Hippocampal formation (tissue), 2 donors: ENCODE measurements at places on chromosomes 7 and 10.

- DNase-seq = no peak
These were observed 23.4 kb upstream of the ABCB4 start for GRCh38 chr7:87498893-87499292.

- DNase-seq = no peak
These were observed 85.5 kb downstream of the TBXAS1 start for GRCh38 chr7:139914306-139915267.

DNA sequence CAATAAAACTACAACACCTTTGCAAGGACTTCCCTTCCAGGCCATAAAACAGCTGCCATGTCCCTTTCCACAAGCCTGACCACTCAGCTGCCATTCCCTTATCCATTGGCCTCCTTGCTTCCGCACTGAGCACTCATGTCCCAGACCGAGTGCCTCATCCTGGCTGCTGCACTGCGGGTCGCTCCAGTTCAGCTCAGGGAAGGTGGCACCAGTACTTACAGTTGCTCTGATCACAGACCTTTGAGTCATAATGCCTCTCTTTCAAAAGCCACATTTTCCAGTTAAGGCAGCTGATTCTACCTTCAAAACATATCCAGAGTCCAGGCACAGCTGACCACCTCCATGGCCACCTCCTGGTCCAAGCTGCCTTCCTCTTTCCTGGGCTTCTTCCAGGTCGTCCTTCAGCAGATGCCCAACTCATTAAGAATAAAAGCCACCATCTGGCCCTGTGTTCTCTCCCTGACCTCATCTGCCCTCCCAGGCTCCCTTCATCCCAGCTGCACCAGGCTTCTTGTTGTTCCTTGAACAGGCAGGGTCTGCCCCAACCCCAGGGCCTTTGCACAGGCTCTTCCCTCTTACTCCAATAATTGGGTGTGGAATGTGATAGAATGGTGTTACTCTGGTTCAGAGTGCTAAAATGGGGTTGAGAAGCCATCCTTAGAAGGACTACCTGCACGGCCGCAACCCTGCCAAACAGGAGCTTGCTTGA, 64.5 kb downstream of the RAMP3 start:
- DNase-seq = no peak

- no peak for DNase-seq
These were observed 407.4 kb downstream of the GRM8 start for GRCh38 chr7:126845331-126845730.

DNA sequence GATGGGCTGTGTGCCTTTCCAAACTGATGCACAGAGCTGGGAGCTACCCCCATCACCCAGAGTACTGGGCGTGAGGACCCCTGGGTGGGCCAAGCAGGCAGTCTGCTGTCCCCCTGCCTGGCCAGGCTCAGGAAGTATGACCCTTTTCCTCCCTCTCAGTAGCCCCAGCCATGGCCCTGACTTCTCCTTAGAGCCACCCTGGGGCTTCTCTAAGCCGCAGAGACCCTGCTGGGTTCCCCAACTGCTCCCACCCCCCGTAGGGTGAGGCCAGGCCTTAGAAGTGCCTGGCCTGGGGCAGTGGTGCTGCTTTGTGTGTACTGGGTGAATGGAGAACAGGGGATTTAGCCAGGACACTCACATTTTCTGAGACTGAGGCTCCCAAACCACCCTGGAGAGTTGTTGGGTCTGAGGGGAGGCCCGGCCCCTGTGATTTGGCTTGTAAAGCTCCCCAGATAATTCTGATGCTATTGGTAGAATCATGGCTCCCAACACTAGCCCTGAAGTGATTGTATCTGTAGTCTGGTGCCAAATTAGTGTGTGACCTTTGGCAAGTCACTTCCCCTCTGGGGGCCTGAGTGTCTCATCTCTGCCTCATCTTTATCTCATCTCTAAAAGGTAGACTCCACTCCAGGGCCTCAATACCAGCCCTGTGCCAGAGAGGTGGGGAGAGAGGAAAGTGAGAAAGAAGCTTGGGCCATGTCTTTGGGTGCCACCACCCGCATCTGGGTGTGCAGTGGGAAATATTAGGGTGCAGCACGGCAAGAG, 99.7 kb upstream of the PPIF start:
- no peak for DNase-seq

DNA sequence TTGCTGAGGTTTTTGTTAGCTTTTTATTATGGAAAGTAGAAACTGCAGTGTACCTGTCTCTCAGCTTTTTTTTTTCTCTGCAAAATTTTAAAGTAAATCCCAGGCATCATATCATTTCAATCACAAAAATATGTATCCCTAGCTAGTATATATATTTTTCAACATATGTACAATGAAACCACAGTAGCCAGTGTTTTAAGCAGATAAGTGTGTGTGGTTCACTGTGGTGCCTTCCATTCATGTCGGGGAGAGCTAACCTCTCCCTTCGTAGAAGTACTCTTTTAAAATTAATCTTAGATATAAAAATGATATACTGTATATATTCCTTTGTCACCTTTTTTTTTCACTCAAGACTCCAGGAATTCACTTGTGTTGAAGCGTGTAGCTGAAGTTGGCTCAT, 22.7 kb downstream of the CUL1 start:
- DNase-seq = no peak
